ENCODE measurements at places on chromosomes 7 and 10.

DNA sequence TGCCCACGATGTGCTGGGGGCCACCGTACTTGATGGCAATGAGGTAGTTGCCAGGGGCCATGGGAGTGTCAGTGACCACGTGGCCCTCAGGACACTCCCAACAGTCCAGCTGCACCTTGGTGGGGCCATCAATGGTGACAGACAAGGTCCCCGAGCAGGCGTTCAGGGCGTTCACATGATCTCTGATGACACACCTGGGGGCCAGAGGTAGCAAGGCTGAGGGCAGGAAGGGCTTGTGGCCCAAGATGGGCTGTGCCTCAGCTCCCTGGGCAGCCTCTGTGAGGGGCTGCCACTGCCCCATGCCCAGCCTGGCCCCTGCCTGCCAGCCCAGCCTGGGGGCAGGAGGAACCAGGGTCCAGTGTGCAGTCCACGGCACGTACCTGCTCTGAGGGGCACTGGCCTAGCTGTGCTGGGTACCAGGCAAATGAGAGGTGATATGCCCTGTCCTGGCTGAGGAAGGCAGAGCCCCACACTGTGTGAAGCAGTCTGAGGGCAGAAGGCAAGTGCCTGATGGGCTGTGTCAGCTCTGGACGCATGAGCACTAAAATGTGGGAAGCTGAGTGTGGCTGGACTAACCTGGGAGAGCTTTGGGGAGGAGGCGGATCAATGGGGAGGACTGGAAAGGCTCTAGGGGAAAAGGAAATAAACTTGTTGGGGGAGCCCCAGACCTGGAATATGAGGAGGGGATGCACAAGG lies 3.5 kb upstream of the KCP start:
- DNase-seq = no peak

GRCh38 chr10:1968257-1969033 lies 231.1 kb upstream of the ADARB2 start:
- DNase-seq = no peak

DNA sequence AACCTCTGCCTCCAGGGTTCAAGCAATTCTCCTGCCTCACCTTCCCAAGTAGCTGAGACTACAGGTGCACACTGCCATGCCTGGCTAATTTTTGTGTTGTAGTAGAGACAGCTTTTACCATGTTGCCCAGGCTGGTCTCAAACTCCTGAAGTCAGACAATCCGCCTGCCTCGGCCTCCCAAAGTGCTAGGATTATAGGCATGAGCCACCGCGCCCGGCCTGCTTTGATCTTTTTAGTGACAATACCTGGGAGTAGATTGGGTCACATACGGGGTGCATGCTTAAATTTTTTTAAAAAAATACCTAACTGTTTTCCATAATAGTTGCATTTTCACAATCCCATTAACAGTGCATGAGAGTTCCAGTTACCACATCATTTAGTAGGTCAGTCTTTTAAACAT lies 47.7 kb downstream of the CCDC71L start:
- no peak for DNase-seq

GRCh38 chr10:54983255-54983654 lies 182.2 kb upstream of the PCDH15 start:
- no peak for DNase-seq

GRCh38 chr7:115549910-115550309 lies 480.7 kb downstream of the TFEC start:
- no peak for DNase-seq

Data from LoVo (cell line).